ENCODE measurements at places on chromosomes 1 and 21.

- DNase-seq, result no peak
These were observed 21.1 kb downstream of the QSOX1 start for GRCh38 chr1:180175806-180176205.

DNA sequence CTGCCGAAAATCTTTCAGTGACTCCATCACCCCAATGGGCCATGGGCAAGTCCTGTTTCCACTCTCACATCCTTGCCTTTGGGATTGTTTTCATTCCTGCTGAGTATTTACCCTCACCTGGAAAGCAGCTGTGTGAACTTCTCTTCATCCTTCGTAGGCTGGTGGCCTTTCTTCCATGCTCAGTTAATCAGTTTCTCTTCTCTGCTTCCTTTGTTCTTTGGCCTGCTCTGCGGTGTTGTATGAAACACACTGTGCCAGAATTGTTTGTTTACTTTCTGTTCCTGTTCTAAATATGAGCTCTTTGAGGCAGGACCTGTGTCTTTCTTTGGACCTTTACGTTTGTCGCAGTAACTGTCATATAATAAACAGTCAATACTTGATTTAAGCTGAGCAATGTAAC is 48.6 kb downstream of the ITSN1 start:
- DNase-seq, result no peak

GRCh38 chr21:43012596-43012995 is 38.2 kb downstream of the PKNOX1 start:
- peak; percentile 75 for DNase-seq

DNA sequence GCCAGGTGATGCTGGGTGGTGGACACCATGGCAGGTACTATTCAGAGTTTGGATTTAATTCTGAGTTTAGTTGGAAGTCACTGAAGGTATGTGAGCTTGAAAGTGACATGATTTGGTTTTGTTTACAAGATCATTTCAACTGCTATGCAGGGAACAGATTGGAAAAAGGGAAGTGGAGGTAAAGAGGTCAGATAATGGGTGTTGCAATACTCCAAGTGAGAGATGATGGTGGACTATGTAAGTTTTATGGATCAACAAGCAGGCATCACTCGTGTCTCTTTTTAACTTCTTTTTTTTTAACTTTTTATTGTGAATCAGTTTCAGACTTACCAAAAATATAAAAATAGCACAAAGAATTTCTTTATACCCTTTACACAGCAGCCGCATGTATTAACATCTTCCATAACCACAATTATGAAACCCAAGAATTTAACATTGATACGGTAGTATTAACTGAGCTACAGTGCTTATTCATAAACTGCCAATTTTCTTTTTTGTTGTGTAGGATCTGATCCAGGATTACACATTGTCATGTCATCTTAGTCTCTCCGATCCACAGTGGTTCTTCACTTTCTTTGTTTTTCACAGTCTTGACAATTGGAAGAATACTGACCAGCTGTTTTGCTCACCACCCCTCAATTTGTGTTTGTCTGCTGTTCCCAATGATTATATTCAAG is 24.9 kb upstream of the NHLH2 start:
- no peak for DNase-seq

DNA sequence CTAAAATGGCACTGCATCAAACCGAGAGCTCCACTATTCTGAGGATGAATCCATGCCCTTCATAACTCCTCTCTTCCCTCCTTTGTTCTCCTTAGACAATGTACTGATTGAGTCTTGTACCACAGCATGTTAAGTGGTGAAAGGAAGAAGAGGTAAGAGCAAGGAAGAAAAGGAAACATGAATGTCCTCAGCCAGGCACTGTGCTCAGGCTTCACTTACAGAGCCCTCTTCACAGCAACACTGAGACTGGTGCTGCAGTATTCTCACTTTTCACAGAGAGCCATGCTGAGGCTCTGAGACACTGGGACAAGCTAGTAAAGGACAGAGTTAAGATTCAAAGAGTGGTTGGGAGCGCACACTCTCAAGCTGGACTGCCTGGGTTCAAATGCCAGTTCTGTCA is 143.5 kb downstream of the AKT3 start:
- DNase-seq, result no peak

GRCh38 chr1:109787845-109788601 is 24.3 kb upstream of the EPS8L3 start:
- no peak for DNase-seq

- no peak for DNase-seq
These were observed 21.2 kb downstream of the CEP170 start for GRCh38 chr1:243233908-243234307.

GRCh38 chr1:111220302-111220890 is 7.1 kb upstream of the CHI3L2 start:
- no peak for DNase-seq

DNA sequence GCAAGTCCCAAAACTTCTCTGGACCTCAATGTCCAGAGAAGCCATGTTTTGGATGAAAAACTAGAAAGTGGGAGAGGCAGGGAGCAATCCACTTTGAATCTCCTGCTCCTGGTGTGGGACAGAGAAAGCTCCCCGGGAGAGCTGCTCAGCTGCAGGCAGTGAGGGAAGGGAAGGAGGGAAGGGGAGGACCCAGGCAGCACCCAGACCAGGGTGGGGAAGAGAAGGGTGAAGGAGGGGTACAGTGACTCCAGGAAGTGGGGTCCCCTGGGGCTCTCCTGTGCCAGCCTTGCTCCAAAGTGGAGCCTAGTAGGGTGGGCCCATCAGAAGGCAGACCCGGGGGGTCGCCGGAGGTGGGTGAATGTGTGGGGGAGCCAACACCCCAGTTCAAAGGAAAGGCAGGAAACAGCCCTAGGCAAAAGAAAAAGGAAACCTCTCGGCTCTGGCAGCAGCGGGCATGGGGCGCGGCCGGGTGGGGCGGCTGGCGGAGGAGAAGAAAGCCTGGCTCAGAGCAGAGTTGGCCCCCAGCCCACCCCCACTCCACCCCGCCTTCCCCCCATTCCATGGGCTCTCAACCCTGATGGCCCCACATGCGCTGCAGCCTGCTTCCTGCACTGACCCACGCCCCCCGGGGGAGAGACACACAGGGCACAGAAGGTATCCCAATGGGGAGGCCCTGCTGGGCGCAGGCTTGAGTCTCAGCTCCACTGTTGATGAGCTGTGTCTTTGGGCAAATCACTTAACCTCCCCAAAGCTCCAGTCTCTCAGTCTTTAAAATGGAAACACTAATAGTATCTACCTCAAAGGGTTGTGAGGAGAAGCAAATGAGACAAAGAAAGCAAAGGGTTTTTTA is 5.7 kb downstream of the LGR6 start:
- DNase-seq, result no peak
